NCI-H187 treated with DMSO at 0.1 percent for 48 hours (cell line): ENCODE measurements at places on chromosomes 7 and 10.

DNA sequence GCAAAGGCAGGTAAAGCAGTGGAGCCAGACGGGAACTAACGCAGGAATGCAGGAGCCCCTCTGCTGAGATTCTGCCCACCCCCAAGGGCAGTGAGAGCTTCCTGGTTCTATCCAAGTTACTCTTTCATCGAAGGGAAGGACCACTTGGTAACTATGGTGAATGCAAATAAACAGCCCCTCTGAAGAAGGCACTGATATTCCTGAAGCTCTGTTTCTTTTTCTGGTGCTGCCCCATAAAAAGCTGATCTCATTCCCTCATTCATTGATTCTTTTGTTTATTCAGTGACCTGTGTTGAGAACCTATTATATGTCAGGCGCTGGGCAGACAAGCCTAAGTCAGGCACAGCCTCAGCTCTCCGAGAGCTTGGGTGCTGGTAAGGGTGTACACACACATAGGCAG, 217.3 kb downstream of the SNX10 start:
- no peak for DNase-seq

GRCh38 chr7:115708013-115708341, 322.6 kb downstream of the TFEC start:
- DNase-seq: no peak

- no peak for DNase-seq
Measured at GRCh38 chr10:128210215-128211063, 84.2 kb upstream of the MKI67 start.

GRCh38 chr10:119006451-119007210, 22.9 kb upstream of the NANOS1 start:
- no peak for DNase-seq

DNA sequence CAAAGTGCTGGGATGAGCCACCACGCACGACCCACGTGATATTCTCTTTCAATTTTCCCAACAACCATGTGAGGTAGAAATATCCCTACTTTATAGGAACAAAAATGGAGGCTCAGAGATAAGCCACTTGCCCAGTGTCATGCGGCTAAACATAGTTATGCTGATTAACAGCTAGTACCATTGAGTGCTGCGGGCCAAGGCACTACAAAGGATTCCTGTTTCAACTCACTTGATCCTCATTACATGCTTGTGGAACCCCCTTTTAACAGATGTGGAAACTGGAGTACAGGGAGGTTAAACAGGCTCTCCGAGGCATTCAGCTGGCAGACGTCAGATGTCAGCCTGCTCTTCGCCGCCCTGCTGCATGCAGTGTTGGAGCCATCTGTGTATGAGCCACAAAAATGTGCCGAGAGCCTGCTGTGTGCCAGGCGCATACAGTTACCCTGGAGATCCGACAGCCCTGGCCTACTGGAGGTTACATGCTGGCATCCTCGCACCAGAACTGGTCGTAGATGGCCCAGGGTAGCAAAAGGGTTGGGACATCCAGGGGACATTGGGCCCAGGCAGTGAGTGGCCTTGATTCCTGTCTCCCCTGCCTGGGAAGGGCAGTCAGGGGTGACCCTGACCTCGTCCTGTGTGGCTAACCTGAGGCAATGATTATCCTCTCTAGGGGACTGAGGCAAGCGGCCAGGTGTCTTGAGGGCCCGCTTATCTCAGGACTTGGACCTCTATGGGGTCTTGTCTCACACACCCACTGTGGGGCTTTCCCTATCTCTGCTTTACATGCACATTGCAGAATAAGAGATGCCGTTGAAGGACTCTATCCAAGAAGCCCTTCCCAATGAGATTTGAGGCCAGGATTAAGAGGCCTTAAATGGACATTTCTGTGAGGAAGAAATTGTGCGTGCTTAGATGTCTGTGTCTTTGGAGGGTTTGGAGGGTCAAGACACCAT, 18.5 kb upstream of the SRGN start:
- no peak for DNase-seq

DNA sequence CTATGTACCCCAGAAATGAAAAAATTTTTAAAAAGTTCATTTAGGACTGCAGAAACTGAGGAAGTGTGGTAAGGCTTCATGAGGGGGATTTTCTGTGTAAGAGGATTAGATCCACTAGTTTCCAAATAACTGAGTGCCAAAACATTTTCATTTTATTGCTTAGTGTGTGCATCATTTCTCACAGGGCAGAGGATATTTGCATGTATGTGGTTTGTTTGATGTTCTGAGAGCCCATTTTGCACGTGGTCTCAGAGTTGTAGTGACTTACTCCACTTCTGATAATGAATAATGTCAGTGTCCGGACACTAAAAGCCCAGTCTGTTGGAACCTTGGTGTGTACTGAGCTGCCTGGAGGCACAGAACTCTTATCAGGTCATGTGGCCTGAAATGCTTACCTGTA, 299.9 kb downstream of the AUTS2 start:
- DNase-seq: no peak
